Adipocyte (in vitro differentiated cells): ENCODE measurements at places on chromosomes 3 and 15.

DNA sequence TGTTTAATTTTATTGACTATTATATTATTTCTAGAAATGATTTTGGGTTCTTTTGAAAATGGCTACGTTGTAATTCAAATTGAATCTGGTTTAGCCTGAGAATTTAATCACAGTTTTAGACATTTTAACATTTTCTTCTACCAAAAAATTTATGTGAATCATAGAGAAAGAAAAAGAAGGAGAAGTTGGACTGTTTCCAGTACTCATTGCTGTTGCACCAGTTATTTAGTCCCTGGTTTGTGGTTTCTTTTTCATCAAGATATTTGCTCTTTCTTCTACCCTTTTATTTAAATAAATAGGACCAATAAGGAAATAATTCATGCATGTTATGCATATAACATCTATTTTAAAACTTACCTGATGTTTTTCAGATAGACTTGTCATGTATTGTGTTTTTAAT lies 1337.1 kb downstream of the ROBO1 start:
- peak; percentile 55 for DNase-seq

DNA sequence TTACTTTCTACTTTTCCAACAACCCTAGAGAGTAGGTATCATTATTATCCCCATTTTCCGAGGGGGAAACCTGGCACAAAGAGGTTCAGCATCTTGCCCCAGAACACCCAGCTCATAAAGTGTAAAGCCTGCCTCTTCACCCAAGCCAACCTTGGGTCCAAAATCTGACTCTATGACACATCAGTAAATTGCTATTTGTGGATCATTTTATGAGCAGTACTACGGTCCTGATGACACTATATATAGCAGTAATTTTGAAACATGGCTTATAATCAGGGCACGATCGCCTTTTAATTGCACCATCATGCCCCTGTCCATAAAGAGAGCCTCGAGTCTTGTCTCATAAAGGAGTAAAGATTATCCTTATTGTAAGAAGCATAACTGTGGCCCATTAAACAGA lies 9.7 kb downstream of the MAGI1 start:
- no peak for DNase-seq

DNA sequence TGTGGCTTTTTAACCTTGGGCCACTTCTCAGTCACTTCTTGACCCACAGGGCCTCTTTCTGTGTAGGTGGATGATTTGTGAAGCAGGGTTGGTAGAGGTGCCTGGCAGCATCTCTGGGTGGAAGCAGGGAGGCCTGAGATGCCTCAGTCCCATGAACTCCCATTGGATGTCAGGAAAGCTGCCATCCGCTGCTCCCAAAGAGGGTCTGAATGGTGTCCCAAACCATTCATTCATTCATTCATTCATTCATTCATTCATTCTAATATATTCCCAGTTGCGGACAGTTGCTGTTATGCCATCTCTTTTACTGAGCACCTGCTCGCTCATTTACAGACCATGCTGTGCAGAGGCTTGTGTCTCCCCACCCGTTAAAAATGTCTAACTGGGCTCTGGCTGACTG lies 98.7 kb downstream of the CHDH start:
- no peak for DNase-seq

DNA sequence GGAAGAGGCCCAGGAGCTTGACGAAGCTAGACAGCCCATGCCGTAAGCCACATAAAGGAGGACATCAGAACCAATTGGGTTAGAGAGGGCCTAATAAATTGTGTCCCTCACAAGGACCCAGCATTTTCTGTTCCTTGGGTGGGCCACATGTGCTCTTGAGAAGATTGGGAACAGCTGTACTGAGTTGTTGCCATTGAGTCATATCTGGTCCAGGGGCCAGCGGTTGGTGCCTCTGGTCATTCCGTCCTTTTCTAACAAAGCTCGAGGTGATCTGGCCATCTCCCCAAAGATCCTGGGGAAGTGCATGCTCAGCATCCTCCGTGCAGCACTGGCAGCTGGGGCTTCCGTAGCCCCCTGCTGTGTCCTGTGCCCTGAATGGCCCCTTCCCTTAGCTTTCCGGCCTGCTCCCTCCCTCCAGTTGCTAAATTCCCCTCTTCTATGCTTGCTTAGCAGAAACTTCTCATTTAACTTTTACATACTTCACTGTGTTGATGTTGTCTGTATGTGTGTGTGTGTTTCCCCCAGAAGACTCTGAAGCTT lies 73.0 kb downstream of the EEFSEC start:
- DNase-seq = no peak

DNA sequence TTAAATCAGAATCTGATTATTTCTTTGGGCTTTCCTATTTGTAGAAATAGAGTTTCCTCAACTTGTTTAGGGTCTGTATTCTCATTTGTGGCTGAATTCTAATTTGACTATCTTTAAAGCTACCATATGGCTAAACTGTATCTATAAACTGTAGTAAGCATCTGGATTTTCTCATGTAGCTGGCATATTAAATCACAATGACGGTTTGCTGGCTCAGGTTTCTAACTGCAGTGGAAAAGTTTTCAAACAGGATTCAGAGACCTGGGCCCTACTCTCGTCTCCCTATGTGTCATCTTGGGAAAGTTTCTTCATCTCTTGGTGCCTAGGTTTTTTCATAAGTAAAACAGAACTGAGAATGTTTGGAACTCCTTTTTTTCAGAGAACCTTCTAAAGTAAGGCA lies 68.3 kb downstream of the GALK2 start:
- peak; percentile 97 for DNase-seq

DNA sequence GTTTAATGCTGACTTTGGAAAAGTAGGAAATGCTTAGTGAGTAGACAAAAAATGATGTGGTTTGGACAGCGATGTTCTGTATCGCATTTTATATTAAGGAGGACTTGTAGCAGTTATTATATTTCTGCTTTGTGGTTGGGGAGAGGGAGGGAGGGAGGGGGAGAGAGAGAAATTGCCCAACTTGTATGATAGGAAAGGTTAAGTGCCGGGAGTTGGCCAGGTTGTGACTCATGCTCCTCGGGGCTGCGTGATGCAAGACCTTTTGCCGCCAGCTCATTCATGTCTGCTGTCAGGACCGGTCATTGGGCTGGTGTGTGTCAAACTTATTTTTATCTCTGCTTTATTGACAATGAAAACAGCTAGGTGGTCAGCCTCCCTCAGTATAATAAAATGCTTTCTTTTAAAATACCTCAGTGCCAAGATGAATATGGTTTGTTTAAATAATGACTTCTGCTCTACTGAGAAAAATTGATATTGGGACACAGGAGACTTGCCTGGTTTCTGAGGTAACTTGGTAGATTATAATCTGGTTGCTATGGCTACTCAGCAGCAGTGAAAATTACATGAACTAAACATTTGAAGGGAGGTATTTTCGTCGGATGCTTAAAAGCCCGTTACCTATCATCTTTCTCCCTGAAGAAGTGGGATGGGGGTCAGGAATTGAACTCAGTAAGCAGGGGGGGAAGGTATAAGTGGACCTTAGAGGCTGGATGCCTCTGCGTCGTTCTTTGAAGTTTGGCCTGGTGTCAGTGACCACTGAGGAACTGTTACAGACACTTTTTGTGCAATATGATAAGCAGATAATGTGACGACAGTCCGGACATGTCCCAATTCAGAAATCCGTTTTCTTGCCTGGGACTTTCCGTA lies 90.7 kb downstream of the FNDC3B start:
- peak; percentile 97 for DNase-seq

- DNase-seq = no peak
These were observed 24.5 kb upstream of the RASA2 start for GRCh38 chr3:141462176-141462859.

- peak; percentile 74 for DNase-seq
These were observed 263.6 kb upstream of the HES1 start for GRCh38 chr3:193872265-193872753.

DNA sequence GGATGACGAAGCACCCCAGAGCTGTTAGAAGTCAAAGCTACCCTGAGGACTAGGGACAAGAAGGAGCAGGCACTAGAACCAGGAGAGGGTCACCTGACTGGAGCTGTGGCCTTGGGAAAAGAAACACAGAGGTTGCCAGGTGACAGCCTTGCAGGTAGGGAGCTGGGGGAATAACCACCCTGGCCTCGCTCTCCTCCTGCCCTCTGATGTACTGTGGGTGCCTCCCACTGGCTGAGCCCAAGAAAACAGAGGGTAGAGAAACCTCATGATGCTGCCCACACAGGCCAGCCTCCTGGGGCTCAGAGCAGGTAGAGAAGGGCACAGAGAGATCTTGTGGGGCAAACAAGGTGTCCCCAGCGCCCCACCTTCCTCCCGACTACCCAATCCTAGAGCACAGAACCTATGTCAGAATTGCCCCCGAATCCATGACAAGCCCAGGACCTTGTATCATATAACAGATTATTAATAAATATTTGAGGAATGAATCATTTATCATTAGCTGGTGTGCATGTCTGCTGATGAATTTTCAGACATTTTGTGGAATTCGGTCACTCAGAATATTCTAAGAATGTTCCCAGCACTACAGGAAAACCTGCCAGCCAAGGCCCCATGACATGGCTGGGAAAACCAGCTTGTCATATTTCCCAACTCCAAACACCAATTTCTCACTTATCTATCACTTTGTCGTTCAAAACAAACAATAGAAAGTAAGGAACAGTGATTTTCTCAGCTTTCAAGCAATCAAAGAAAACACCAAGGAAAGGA lies 59.8 kb upstream of the MEX3B start:
- peak; percentile 40 for DNase-seq

DNA sequence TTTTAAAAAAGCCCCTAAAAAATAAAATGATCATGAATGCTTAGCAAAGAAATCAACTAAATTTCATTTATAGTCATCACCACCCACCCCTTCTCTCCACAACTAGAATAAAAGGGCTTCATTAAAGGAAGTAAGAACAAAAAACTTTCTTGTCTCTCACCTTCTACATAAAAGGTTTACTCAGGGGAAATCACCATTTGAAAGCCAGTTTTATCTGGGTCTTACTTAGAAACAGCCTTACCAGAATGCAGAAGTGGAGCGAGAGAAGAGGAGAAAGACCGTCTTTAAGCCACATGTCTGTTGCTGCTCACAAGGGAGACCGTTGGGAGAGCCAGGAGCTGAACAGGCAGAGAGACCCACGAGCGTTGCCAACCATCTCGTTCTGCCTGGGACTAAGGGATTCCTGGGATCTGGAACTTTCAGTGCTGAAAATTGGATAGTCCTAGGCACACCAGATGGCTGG lies 350.1 kb upstream of the PROK2 start:
- no peak for DNase-seq

- no peak for DNase-seq
These were observed 433 bp downstream of the FILIP1L start for GRCh38 chr3:100113723-100114412.

DNA sequence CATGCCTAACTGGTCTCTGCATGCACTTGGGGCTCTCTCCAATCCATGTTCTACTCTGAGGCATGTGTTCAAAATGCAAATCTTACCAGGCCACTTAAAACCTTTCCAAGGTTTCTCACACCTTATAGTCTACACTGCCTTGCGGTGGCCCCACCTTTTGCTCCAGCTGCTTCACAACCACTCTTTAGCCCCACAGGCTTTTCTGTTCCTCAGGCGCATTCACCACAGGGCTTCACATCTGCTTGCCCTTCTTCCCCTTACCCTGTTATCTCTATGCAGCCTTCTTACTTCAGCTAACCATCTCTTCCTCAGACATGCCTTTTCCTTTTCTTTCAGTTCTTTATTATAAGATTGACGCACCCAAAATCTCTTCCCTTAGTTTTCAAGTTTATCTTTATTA lies 37.8 kb downstream of the MINDY4B start:
- no peak for DNase-seq

DNA sequence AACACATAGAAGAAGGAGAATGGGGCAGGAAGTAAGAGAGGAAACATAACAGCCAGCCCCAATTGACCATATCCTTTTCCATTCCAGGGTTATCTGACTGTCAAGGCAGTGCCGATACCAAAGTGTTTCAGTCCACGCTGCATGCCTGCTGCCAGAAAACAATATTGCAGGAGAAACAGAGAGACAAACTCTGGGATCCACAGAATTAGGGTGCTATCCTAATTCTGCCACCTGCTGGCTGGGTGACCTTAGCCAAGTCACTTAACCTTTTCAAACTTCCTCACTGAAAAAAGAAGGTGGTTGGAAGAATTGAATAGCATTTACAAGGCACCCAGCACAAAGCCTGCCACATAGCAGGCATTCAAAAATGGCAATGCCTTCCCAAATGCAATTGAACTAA lies 32.0 kb downstream of the GLB1 start:
- no peak for DNase-seq

GRCh38 chr3:141379250-141379966 lies 11.1 kb downstream of the ZBTB38 start:
- DNase-seq = no peak

GRCh38 chr3:186511245-186511644 lies 32.9 kb downstream of the CRYGS start:
- no peak for DNase-seq

GRCh38 chr3:71492566-71492965 lies 91.0 kb downstream of the FOXP1 start:
- no peak for DNase-seq

- no peak for DNase-seq
These were observed 17.8 kb downstream of the MAPKBP1 start for GRCh38 chr15:41792000-41792637.

DNA sequence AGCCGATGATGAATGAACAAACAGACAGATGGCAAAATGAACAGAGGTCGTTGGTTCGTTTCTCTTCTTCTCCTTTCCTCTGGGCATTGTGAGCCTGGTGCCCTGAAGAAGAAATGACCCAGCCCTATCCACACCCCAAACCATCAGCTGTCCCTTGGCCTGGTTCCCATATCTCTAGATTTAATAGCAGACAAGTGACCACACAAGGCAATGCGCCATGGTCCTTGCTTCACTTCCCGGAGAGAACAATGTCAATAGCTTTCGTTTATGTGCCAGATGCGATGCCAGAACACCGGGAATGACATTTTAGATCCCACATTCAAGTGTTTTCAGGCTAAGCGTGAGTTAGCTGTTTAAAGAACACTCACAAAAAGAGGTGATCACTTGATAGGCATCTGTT lies 17.7 kb downstream of the POC1A start:
- DNase-seq = no peak

- no peak for DNase-seq
These were observed 258.6 kb downstream of the KLF13 start for GRCh38 chr15:31585240-31585639.

GRCh38 chr15:58771621-58772250 lies 634 bp downstream of the MINDY2 start:
- peak; percentile 60 for DNase-seq

- no peak for DNase-seq
These were observed 139.2 kb downstream of the THSD4 start for GRCh38 chr15:71254491-71254890.

DNA sequence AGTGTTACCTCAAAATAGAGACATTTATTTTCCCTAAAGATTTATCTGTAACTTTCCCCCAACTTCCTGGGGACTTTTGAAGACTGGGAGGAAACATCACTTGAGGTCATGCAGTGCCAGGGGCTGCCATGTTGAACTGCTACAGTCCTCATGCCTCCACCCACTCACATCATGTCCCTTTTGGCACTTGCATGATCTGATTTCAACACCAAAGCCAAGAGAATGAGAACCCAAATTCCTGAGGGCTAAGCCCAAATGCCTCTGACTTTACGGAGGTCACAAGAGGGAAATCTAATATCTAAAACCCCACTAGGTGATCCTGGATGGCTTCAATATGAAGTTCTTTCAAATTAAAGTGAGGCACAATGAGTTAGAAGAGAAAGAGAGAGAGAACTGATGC lies 213.1 kb downstream of the NTRK3 start:
- no peak for DNase-seq

GRCh38 chr3:184180165-184180564 lies 5.5 kb downstream of the AP2M1 start:
- no peak for DNase-seq
